ENCODE measurements at places on chromosomes 1 and 21. TPM values are rescaled to one million over a fixed set of nuclear protein-coding genes. Genes with fewer than 3 reads are reported as not detected.
A peak's percentile ranks its signal among the peaks of the same experiment; 100 is the strongest.

GRCh38 chr1:239212811-239213220 lies 173.6 kb upstream of the CHRM3 start:
- H3K27ac ChIP-seq = no peak overlapping the region
- DNase-seq = no peak
- H3K36me3 ChIP-seq = no peaks in the 10 kb centered on the region
- no peak overlapping the region for H3K4me3 ChIP-seq
- H3K27me3 ChIP-seq = no peaks in the 10 kb centered on the region

GRCh38 chr1:8032366-8032910 lies 6.3 kb upstream of the ERRFI1 start:
- peaks cover 17% of the 10 kb centered on the region for H3K4me1 ChIP-seq
- no peak for DNase-seq
- H3K36me3 ChIP-seq = no peaks in the 10 kb centered on the region
- no peaks in the 10 kb centered on the region for H3K27me3 ChIP-seq

DNA sequence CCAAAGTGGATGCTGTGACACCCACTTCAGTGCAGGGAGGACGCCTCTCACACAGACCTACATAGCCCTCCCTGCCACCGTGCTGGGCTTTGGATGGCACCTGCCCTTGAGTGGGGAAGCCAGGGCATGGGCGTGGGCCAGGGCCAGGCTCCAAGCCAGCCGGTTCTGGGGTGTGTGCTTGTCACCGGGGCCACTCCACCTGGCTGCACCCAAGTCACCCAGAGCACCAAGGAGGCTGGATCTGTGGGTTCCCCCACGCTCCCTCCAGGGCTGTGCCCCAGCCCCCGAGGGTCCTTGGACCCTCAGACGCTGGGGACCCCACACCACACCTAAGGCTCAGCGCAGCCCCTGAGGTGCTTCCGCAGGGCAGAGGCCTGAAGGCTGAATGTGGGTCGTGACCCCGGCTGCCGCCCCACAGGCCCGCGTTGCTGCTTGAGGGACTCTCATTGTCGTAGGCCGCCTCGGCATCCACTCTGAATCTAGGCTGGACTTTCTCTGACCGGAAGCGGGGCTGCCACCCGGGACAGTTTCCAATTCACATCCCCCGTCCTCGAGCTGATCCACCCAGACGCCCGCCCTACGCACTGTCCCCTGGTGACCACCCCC lies 1.5 kb downstream of the MXRA8 start:
- H3K4me3 ChIP-seq = peak overlapping the region; percentile 38
- peaks cover 41% of the 10 kb centered on the region for H3K4me1 ChIP-seq
- H3K36me3 ChIP-seq = peaks cover 6% of the 10 kb centered on the region
- H3K27me3 ChIP-seq = peaks cover 31% of the 10 kb centered on the region

DNA sequence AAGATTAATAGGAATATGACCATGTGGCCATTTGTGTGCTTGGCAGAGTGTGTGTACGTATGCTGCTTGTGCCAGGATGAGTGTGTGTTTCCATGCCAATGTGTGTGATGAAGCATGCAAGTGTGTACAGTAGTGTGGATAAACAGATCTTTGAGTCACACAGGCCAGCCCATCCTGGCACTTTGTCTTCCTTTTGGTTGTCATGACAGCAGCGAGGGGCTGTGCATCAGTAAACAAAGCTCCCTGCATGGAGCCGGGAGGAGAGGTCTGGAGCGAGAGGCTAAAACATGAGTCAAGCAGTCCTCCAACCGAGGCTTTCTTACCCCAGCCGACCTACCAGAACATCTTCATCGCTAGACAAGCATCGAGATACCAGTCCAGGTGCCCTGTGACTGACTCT lies 221.2 kb downstream of the CACNA1E start:
- H3K27me3 ChIP-seq = no peaks in the 10 kb centered on the region
- H3K4me3 ChIP-seq = no peak overlapping the region
- DNase-seq = no peak
- H3K36me3 ChIP-seq = no peaks in the 10 kb centered on the region
- no peak overlapping the region for H3K27ac ChIP-seq

DNA sequence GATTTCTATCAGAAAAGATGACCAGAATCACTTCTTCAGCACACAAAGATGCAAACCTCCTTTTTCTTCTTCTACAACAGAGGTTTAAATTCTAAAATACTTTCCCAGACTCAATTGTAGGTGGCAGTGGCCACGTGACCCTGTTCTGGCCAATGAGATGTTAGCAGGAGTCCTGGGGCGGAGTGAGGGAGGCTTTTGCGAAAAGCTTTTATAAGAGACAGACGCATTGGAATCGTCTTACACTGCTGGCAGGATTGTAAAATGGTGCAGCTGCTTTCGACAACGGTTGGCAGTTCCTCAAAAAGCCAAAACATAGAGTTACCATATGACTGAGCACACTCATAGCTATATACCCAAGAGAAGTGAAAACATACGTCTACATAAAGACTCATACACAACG lies 87.0 kb upstream of the MAGI3 start:
- no peak overlapping the region for H3K4me3 ChIP-seq
- no peaks in the 10 kb centered on the region for H3K36me3 ChIP-seq
- no peaks in the 10 kb centered on the region for H3K4me1 ChIP-seq
- DNase-seq = no peak

GRCh38 chr1:1832820-1833219 lies 54.5 kb upstream of the NADK start:
- no peaks in the 10 kb centered on the region for H3K27me3 ChIP-seq
- H3K36me3 ChIP-seq = peaks cover 11% of the 10 kb centered on the region
- H3K4me1 ChIP-seq = peaks cover 15% of the 10 kb centered on the region
- DNase-seq = no peak

The WNT9A gene
- 15.5 TPM for total RNA-seq

The LCE1C gene
- total RNA-seq = not detected

The B3GALT5 gene
- total RNA-seq = under 0.01 TPM
